ENCODE measurements at places on chromosomes 5 and 9.
A peak's percentile ranks its signal among the peaks of the same experiment; 100 is the strongest.

- no peak for DNase-seq
These were observed 4.0 kb upstream of the PLAC8L1 start for GRCh38 chr5:146109379-146109778.

DNA sequence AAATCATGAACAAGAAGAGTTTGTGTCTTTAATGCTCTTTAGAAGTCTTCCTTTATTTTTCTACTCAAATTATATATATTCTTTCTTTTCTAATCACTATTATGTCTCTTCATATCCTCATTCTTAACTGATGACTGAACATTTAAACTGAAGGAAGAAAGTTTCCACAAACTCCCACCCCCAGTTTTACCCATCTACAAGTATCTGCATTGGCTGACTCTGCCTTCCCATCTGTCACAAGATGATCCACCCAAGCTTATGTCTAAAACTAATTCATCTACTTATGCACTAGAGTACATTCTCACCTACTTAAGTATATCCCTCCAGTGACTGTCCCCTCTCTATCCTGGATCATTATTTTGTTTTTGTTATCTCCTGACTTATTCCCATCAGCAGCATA, 344.5 kb downstream of the PRR16 start:
- no peak for DNase-seq

DNA sequence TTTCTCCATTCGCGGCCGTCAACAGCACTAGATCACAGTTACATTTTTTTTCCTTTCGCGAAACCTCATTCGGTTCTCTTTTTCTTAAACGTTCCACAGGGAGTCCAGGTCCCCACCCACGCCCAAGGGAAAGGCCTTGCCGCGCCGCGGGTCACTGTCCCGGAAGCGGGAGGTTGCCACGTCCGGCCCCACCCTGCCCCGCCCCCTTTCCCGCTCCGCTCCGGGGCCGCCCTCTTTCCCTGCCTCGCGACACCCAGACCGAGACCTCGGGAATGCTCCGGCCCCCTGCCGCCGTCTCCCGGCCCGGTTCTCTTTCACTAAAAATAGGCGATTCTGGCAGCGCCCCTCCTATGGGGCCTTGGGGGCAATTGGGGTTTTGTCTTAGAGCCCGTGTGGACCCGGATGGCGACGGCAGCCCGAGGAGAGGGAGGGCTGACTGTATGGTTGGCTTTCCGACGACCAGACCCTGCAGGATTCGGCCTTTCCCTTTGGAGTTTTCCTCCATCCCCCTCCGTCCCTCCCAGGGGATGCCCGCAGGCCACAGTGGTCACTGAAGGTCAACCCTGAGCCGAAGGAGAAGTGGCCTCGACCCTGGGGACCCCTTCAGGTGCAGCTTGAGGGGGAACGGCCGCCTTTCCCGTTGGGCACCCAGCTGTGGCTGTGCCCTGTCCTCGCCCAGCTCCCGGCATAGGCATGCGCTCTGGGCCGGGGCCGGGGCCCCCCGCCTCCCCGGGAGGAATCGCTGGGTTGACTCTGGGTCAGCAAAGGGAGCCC, 2.8 kb upstream of the RACK1 start:
- DNase-seq = peak; percentile 69

- DNase-seq = no peak
These were observed 26.6 kb downstream of the HABP4 start for GRCh38 chr9:96476591-96476990.

DNA sequence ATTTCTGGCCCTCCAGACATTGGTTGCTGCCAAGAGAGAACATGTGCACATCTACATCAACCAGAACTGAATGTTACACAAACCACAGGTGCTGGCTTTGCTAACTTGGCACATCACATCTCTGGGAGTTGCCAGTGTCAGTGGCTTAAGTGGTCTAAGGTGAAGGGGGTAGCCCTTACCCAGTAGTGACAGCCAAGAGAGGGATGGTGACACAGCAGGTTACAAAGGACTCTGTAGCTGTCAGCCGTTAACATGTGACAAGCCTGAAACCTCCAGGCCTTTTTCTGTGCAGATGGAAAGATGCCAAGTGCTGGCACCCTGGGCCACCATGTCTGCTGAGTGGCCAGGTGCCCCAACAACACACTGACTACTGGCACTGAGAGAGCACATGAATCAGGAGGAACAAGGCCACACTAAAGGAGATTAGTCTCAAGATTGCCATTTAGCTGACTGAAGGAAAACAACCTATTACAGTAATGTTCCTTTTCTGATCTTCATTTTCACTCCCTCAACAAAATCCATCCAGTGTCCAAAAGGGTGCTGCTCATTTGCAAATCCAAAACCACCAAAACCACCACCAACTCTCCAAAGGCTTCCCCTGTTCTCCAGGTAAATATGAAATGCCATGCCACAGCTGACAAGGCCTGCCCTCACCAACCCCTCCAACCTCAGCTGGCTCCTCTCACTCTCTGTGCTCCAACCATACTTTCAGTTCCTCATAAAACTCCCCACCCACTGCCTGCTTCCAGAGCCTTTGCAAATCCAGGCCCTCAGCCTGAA, 20.2 kb downstream of the SIL1 start:
- DNase-seq = no peak

DNA sequence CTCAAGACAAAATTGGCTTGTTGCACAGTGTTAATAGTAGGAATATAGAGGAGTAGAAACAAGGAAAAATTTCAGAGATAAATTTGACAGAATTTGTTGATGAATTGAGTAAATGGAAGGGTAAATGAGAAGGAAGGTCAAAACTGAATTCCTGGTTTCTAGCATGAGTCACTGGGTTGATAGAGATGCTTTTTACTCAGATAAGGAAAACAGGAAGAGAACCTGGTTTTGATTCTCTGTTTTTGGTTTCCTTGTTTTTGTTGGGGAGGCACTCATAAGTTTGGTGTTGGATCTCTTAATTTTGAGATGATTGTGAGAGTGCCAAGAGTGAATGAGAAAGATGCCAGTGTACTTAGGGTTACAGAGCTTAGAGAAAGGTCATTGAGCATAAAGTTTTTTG, 7.1 kb downstream of the LRRC70 start:
- no peak for DNase-seq
